Gastrocnemius medialis (tissue), 4 donors: ENCODE measurements at places on chromosomes 7 and 10.

- no peaks in the 10 kb centered on the region for H3K36me3 ChIP-seq
- H3K27me3 ChIP-seq, result no peaks in the 10 kb centered on the region
- H3K4me1 ChIP-seq, result peaks cover 73% of the 10 kb centered on the region
- peak overlapping the region; percentile 78 for H3K27ac ChIP-seq
- no peak for DNase-seq
Observed at GRCh38 chr10:125093974-125094705, 66.2 kb downstream of the CTBP2 start.

GRCh38 chr10:88500656-88501055, 82.5 kb downstream of the RNLS start:
- no peak overlapping the region for H3K27ac ChIP-seq
- no peaks in the 10 kb centered on the region for H3K4me1 ChIP-seq
- H3K4me3 ChIP-seq, result no peak overlapping the region
- no peaks in the 10 kb centered on the region for H3K27me3 ChIP-seq
- no peak for DNase-seq

DNA sequence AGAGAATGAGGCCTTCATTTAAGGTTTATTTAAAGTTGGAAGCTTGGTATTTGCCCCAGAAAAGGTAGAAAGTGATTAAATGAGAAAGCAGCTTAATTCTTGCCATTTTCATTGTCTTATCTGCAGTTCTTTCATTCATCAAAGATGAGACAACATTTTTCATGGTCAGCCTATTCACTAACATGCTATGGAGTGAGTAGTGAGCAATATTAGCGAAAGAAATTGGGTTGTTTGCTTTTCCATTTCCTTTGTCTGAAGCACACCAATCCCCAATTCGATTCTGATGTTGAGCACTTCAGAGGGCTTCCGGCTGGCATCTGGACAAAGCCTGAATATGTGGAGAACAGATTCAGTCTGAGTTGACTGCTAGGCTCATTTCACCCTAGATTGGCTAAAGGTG, 317.2 kb downstream of the BBS9 start:
- H3K27ac ChIP-seq, result no peak overlapping the region
- peaks cover 10% of the 10 kb centered on the region for H3K4me1 ChIP-seq
- DNase-seq, result no peak

GRCh38 chr7:129644634-129645230, 33.2 kb downstream of the NRF1 start:
- H3K27ac ChIP-seq, result no peak overlapping the region
- no peak for DNase-seq
- H3K4me3 ChIP-seq, result no peak overlapping the region
- H3K27me3 ChIP-seq, result no peaks in the 10 kb centered on the region
- H3K36me3 ChIP-seq, result no peaks in the 10 kb centered on the region

DNA sequence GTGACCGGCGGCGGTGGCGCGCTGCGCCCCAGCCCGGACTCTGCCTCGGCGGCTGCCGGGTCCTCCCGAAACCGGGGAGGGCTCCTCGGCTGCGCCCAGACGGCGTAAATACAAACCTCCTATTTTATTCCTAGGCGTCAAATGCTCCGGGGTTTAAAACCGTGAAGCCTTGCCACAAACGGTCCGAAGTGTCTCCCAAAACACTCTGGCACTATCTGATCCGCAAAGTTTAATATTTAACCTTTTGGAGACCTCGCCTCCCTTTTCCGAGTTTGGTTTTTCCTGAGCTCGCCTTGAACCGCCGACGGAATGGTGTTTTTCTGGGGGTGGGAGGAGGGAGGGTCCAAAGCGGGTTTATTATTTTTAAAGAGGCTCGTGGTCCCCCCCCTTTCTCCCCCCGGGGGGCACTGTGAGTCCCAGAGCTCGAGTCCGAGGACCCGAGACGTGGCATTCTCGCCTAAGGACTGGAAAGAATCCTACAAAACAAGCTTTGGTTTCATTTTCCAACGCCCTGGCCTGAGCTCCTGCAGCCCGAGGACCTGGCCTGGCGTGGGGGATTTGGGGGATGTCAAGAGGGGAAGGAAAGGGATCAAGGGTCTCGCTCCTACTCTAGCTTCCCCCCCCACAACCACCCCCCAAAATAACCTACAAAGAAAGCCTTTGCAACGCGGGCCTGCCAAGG, 1.8 kb downstream of the TNRC18 start:
- no peaks in the 10 kb centered on the region for H3K4me1 ChIP-seq
- no peaks in the 10 kb centered on the region for H3K27me3 ChIP-seq
- H3K36me3 ChIP-seq, result no peaks in the 10 kb centered on the region
- H3K27ac ChIP-seq, result peak overlapping the region; percentile 100

GRCh38 chr7:124183649-124184048, 150.8 kb upstream of the TMEM229A start:
- no peaks in the 10 kb centered on the region for H3K4me1 ChIP-seq
- H3K27me3 ChIP-seq, result no peaks in the 10 kb centered on the region
- H3K27ac ChIP-seq, result no peak overlapping the region
- H3K36me3 ChIP-seq, result no peaks in the 10 kb centered on the region
- H3K4me3 ChIP-seq, result no peak overlapping the region

GRCh38 chr7:44221231-44221791, 20.5 kb downstream of the YKT6 start:
- H3K4me1 ChIP-seq, result peaks cover 27% of the 10 kb centered on the region
- H3K27me3 ChIP-seq, result no peaks in the 10 kb centered on the region
- no peak overlapping the region for H3K4me3 ChIP-seq
- DNase-seq, result no peak
